ENCODE measurements at places on chromosomes 11 and 22.
A peak's percentile ranks its signal among the peaks of the same experiment; 100 is the strongest.

DNA sequence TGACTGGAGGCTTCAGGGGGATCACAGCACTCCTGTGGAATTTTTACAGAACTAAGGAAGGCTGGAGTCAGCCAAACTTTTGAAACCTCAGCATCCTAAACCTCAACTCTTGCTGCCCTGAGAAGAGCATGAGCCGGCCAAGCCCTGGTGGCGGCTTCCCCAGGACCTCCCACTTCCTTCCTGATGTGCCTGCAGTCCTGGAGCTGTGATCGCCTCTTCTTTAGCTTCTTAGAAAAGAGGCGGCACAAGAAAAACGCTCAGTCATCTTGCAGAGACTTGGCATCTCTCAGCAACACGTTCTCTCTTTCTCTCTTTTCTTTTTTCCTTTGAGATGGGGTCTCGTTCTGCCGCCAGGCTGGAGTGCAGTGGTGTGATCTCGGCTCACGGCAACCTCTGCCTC, 40.4 kb upstream of the AMPD3 start:
- DNase-seq, result no peak

GRCh38 chr22:32385681-32386080, 26.4 kb downstream of the RTCB start:
- no peak for DNase-seq

GRCh38 chr11:35611741-35612140, 6.5 kb upstream of the FJX1 start:
- DNase-seq, result no peak

DNA sequence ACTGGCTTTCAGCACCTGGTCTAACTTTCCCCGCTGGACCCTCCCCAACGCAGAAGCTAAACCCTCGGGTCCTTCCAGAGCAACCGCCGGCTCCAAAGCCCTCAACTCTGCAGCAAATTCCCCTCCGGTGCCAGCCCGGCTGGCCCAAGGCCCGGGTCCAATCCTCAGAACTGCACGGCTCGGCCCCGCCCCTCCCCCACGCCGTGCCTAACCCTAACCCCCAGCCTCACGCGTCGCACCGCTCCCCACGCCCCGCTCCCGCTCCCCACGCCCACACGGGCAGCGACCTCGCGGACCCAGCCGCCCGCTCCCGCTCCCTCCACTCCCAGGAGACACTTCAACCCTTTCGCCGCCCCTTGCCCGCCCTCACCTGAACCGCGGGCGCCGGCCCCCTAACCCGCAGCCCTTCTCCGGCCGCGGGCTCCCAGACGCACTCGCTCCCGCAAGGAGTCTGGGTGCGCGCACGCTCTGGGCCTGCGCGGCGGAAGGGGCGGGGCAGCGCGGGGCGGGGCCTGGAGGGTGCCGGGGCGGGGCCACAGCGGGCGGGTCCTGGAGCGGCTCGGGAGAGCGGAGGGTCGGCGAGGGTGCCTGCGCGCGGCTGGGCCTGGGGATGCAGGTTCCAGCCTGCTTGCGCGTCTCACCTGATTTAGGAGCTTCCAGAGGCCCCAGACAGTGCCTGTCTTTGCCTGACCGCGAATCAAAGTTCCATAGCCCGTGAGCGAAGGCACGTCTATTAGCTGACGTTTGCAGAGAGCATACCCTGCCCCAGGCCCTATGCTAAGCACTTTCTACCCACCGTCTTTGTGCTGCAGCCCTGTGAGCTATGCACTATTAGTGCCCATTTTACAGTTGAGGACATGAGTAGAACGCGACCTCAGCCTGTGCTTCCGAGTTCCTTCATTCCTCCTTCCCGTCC, at the start of gene NFRKB:
Gene NFRKB (minus strand): TSS at position 453 of the 916 bp plus-strand sequence. CDS start 2,729 bp downstream, outside the sequence.
- DNase-seq, result peak; percentile 70

DNA sequence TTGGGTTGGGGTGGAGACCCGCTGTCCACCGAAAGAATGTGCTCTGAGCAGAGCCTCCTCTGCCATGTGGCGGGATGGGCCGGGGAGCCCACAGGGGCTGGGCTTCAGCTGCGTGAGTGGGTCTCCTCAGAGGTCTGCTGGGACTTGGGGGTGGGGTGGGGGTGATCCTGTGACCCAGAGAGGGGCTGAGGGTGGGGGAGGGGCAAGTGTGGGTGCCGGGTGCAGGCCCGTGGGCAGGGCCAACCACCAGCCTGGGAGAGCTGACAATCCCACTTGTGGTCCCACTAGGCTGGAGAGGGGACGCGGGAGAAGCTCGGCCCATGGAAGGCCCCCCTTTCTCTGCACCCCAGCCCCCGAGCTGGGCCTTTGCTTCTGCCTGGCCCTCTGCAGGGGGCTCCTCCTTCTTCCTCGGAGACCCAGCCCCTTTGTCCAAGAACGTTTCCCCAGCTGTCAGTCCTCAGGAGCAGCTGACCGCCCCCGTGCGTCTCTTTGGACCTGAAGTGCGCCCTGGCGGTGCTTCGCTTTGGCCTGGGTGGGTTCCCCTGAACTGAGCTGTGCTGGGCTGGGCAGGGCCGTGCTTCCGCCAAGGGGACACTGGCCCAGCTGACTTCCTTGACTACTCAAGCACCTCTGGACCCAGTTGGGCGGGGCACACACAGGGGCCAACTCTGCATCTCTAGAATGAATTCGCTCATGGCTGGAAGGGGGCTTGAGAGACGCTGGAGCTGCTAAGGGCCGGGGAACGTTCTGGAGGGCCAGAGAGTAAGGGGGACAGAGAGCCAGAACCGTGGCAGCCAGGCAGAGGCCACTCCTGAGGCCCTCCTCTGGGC, 30.2 kb downstream of the OSBPL5 start:
- DNase-seq, result no peak

DNA sequence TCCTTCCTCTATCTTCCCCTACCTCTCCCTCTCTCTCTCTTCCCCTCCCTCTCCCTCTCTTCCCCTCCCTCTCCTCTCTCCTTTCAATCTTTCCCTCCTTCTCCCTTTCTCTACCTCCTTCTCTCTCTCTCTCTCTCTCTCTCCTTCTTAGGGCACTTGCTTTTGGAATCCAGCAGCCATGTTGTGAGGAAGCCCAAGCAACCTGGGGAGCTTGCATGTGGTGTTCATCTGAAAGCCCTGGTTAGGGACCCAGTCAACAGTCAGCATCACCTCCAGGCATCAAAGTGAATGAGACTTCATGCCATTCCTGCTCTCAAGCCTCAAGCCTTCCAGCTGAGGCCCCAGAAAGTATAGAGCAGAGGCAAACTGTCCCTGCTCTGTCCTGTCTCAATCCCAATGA, 65.6 kb upstream of the SHISAL1 start:
- DNase-seq, result no peak
